ENCODE measurements at places on chromosomes 4 and X.

DNA sequence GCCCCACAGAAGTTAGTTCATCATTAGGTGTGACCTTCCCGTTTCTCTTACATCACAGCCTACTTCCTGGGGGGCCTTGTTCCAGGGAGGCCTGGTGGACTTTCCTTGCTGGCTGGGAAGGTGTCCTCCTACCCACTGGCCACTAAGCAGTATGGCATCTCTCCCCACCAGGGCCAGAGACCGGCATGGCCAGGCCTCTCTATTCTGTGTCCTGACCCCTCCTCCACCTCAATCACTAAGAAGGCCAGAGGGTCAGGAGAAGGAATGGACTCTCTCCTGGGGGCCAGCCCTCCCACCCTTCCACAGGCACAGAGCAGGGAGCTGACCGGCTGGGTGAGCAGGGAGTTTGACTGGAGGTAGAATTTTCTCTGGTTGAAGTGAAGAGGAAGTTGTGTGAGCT lies 81.9 kb downstream of the PJA1 start:
- no peak for DNase-seq

DNA sequence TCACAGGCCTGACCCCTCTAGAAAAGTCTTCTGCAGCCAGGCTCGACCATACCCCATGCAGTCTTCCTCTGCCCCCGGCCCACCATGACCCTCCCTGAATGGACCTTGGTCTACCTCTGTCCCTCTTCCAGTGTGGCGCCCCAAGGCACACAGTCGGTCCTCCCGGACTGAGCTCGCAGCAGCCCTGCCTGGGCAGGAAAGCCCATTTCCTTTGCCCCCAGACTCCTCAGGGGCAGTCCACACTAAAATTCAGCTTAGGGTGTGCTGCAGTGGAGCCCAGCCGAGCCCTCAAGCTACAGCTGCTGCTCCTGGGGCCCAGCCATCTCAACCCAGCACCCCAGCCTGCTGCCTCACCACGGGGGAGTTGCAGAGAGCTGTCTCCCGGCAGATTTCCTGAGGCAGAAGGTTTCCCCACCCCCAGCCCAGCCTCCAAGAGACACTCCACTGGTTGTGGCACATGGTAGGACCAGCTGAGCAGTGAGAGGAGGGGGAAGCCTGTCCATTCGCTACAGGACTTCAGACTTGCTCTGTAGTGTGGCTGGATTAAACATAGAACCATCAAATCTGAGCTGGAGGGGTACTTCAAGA lies 37.5 kb upstream of the IQSEC2 start:
- no peak for DNase-seq

- DNase-seq: no peak
Observed at GRCh38 chr4:11973270-11973669, 544.6 kb upstream of the HS3ST1 start.

DNA sequence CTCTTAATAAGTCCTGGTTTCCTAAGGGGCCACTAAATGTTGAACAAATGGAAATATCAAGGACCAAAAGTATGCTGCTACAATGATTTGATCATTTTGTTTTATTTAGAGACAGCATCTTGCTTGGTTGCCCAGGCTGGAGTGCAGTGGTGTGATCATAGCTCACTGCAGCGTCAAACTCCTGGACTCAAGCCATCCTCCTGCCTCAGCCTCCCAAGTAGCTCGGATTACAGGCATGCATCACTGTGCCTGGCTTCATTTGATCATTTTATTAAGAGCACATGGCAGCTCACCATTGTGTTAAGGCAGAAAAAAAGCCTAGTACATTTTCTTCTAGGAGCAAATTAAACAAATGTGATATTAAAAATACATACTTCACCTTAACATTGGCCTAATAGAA lies 52.7 kb downstream of the DCLK2 start:
- no peak for DNase-seq

- DNase-seq: no peak
Observed at GRCh38 chr4:66071911-66072310, 401.6 kb upstream of the EPHA5 start.

DNA sequence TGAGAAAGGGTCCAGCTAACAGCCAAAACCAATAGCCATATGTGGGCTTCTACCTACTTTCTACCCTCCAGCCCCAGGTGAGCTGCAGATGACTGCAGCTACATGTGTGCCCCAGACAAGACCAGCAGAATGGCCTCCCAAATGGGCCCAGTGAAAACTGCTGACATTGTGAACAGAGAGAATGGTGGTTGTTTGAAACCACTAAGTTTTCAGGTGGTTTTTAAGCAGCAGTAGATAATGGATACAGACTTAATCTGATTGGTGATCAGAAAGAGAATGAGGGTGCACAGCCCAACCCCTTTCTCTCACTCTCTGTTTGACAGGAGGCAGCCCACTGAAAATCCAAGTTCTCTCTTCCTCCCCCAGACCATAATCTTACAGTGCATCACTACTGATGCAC lies 42.5 kb upstream of the BBS12 start:
- no peak for DNase-seq

- no peak for DNase-seq
Observed at GRCh38 chrX:1614927-1615326, at the start of gene ASMT. TSS of gene ASMT (plus strand) at chrX:1615059. CDS start at chrX:1615200, 141 bp downstream.

GRCh38 chrX:19647731-19648588 lies 132.7 kb upstream of the MAP3K15 start:
- no peak for DNase-seq

DNA sequence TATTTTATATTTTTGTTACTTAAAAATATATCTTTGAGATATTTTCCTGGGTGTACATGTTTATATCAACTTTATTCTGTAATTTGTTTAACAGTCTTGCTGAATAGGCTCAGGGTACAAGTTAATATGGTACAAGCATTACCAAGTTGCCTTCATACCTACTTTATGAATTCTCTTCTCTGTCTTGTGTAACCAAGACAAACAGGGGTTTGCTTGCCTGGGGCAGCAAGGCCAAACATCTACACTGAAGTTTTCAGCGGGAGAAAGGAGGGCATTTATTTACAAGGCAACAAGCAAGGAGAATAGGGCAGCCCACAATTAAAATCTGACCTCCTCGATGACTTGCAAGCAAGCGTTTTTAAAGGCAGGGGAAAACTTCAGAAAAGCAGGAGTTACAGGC lies 24.2 kb downstream of the PPP4R3C start:
- DNase-seq: no peak

DNA sequence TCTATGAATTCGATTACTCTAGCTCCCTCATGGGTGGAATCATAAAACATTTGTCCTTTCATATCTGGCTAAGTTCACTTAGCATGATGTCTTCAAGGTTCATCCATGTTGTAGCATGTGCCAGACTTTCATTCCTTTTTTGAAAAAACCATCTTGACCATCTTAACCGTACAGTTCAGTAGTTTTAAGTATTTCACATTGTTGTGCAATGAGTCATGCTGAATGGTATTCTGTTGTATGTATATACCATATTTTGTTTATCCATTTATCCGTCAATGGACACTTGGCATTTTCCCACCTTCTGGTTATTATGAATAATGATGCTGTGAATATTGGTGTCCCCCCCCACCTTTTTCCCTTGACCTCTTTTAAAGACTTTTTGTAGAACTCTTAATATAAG lies 72.4 kb upstream of the TLR2 start:
- no peak for DNase-seq
